ENCODE measurements at places on chromosomes 4 and X.

DNA sequence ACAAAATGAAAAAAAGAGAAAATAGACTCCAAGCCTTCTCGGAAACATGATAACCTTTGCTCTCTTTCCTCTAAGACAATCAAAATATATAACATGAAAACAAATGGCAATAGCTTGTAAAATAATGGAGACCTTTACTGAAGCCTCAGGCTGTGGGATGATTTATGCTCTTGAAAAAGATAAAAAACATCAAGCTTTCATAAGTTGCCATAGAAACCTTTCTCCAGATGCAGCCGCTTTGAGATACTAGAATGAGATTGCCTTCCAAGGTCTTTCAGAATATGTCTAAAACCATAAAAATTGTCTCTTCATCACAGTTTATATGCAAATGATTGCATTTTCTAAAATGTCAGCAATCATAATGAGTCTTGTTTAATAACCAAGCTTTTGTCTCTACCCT is 31.6 kb downstream of the MAOB start:
- no peak for DNase-seq

DNA sequence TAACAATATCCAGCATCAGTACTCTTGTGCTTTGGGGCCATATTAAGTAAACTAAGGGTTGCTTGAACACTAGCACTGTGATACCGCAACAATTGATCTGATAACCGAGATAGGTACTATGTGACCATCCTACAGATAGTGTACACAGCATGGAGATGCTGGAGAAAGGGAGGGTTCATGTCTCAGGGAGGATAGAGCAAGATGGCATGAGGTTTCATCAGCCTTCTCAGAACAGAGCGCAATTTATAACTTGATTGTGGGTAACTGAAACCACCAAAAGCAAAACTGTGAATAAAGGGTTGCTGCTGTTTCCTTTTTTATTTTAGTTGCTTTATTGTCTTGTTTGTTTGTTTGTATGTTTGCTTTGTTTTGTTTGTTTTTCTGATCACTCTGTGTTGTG is 1449.7 kb downstream of the PCDH7 start:
- DNase-seq: no peak

DNA sequence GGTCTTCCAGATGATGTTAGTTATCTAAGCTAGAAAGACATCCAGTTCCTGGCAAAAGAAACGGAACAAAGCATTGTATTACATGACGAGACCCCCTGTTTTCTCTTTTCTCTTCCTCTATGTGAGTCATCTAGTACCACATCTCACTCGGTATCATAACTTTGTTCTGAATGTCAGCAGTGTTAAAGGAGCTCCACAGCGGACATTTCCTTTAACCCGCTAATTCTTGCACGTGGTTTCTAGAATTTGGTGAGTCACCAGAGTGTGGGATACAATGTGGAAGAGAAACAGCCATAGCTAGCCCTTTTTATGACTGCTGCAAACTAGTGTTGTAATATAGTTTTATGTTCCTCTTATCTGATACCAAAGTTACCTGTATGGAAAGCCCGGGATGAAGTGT is 243.7 kb downstream of the TENM3 start:
- DNase-seq: no peak

GRCh38 chrX:45697591-45697990 is 496.9 kb upstream of the DIPK2B start:
- peak; percentile 58 for DNase-seq

DNA sequence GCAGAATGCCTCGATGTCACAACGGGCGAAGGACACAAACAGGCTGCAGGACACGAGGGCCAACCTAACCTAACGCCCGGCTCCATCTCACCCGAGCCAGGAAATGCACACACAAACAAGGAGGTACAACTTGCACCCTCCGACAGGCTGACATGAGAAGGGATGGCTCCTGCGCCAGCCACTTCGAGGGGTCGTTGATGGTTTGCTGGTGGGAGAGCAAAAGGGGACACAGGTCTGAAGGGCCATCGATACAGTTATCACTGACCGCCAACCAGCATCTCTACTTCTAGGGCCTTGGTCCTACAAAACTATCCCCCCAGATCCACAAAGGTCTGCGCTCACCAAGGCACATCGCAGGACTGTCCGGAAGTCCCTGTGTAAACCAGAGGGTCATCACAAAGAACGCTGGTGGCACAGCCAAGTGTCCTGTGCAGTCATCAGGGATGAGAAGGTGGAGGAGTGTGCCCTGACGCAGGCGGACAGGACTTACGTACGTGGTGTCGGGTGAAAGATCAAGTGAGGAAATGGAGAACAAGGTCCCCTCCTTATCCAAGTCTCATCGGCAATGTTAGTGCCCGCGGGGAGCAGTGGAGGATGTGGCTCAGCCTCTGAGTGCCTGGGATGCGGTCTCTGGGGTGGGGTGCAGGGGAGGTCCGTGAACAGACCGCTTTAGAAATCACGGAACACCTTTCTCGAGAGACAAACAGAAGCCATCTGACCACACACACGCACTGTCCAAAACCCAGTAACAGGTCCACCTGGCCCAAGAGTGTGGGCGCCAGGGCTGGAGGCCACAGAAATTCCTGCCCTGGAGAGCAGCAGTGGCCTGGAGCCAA is 7.0 kb downstream of the MXD4 start:
- no peak for DNase-seq

DNA sequence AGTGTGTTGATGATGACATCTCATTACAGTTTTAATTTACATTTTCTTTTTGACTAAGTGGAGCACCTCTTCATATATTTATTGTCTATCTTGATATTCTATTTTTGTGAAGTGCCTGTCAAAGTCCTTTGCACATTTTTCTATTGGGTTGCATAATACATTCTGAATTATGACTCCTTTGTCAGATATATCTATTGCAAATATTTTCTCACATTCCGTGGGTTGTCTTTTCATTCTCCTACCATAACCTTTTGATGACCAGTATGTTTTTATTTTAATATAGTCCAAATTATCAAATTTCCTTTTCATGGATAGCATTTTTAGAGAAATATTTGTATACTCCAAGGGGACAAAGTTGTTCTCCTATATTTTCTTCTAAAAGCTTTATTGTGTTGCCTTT is 126.4 kb downstream of the PJA1 start:
- no peak for DNase-seq

- no peak for DNase-seq
Measured at GRCh38 chr4:10958226-10958856, 273.8 kb upstream of the CLNK start.

DNA sequence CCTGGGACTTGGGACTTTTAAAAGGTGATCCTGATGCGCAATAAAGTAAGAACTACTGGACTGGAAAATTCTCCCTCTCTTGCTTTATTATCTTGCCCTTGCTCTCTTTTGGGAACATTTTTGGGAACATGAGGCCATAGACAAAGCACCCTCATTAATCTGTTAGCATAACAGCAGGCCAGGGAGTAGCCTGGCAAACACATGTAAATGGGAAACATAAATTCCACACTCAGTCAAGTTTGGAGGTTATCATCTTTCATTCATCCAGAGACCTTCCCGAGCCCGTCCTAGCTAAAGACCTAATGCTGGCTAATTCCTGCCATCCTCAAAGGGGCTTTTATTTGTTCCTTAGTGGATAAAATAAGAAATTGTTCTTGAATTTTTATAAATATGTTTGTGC is 162.8 kb upstream of the ARX start:
- DNase-seq: no peak

- DNase-seq: no peak
Measured at GRCh38 chr4:163063891-163064290, 102.8 kb downstream of the NAF1 start.

DNA sequence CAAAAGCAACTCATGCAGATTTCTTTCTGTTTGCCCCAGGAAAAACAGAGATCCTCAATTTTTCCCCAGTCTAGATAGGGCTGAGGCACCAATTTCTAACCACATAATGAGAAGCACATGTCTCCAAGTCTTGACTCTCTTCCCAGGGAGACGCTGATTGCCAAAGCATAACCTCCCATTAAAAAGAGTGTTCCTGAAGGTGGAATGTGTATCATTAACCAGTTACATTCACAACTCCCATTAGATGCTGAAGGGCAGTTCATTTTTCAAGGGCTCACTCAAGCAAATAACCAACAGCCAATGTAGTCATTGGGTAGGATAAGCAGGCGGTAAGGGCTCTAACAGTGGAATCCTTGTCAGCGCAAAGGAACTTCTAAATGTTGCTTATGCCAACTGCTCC is 27.5 kb downstream of the TMEM47 start:
- no peak for DNase-seq

- DNase-seq: no peak
Measured at GRCh38 chrX:68935362-68935761, 106.5 kb downstream of the EFNB1 start.

DNA sequence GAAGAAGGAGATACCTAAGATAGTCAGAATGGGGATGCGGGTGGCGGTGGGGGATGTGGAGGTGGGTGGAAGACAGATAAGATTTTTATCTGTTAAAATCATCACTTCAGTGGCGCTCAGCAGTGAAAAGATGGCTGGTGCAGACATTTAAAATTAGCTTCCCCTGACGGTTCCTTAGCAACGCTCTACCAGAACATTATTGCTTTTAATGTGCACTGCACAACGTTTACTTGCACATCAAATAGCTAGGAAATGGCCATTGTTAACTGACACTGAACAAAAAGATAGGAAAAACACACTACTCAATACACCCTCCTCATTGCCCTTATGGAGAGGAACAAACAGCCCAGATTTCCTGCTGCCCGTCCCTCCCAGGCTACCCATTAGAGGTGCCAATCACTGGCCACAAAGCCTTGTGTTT is 61.0 kb upstream of the FTHL17 start:
- no peak for DNase-seq

GRCh38 chr4:123497340-123497739 is 100.7 kb downstream of the SPRY1 start:
- no peak for DNase-seq

GRCh38 chrX:99722094-99722493 is 688.0 kb downstream of the PCDH19 start:
- DNase-seq: no peak

- no peak for DNase-seq
Measured at GRCh38 chrX:74422576-74423288, 1.4 kb downstream of the SLC16A2 start.

DNA sequence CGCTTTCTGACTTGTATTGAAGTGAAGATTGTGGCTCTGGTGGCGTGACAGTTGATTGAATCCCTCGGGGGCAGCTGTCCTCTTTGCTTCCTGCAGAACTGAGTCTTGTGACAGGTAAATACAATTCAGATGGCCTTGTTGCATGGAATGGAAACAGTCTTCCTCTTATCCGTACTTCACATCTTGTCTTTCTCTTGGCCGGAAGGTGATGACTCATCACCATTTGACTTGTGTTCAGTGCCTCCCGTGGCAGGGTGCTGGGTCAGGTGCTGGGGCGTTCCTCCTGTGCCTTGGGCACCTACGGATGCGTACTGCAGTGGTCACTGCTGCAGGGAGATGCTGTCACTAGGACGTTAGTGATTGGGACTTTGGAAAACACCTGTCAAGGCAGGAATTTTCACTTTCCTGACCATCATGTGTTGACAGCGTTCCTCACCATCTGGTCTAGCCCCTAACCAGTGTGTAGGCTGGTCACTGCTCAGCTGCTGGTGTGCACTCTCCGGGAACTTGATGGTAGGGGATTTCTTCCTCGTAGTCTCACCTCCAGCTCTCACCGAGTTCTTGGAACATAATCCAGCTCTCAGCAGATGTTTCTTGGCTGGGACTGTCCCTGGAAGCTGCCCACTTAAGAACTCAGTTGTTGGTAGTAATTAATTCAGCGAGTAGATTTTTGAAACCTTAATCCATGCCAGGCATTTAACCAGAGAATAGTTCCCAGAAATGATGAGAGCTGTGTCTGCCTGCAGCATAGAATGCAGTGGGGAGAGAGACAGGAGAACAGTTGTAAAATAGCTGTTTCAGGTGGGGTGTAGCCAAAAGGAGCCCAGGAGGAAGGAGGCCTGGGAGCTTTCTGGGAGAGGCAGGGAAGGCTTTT is 7.2 kb downstream of the TBC1D14 start:
- DNase-seq: peak; percentile 70

DNA sequence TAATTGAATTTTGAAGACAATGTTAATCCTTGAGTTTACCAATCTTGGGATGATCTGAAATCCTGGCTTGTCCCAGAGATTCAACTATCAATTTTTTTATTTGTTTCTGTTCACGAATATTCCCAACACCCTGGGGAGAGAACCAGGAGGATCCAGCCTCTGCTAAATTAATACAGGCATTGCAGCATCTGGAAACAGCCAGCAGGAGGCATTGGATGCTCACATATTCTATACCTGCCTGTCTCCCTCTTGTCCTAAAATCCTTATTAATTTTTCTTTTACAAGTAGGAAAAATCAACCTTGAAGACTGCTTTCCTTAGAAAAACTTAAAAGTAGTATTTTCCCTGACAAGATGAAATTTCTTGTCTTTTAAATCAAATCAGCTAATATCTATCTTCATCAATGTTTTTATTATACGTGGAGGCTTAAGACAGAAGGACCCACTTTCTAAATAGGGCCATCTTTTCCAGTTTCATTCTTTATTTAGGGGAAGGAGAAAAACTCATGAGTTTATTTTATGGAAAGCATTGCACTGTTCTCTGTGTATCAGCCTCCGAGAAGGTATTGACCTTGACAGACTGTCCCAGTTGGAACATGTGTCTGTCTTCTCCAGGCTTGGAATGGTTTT is 102.4 kb downstream of the CLNK start:
- peak; percentile 36 for DNase-seq

DNA sequence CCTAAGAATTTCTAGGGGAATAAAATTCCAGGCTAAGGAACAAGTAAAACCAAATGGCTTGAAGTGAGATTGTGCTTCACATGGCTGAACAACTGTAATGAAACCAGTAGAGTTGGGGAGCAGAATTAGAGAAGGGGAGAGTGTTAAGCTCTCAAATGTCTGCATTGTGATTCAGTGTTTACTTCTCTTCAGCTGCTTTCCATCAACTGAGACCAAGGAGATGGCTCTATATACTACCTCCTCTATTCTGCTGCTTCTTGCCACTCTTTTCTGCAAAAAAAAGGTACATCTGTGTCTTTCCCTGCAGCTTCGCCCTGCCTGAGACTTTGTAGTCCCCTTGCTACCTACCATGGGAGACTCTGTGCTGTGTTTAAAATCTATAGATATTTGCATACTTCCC is 73.5 kb downstream of the WDFY3 start:
- no peak for DNase-seq

DNA sequence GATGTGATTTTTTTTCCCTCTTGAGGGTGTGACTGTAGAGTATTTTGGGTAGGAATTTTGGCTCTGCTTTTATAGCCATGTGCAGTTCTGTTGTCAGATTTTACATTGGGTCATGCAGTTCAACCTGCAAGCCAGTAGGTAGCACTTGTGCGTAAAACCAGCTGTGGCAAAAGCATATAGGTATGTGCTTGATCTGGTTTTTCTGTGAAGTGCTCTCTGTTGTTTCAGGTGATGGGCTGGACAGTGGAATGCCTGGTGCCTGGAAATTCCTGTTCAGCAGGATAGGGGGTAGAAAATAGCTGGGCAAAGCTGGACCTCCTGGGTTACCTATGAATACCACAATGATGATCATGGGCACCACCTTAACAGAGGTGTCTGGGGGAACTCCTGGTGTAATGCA is 584.2 kb upstream of the PCDH10 start:
- DNase-seq: no peak

GRCh38 chr4:142817442-142817841 is 28.7 kb downstream of the INPP4B start:
- peak; percentile 51 for DNase-seq

- no peak for DNase-seq
Measured at GRCh38 chrX:150446995-150447394, 83.9 kb downstream of the MAMLD1 start.

Measured in inflammatory macrophage (primary cell).